ENCODE measurements at places on chromosomes 3 and 15. TPM values are rescaled to one million over a fixed set of nuclear protein-coding genes. Genes with fewer than 3 reads are reported as not detected.

Gene MB21D2
- total RNA-seq, result not detected

Gene GRM7
- not detected for total RNA-seq

Gene GOLGA8S
- total RNA-seq, result not detected

Gene KCNMB3
- 28.3 TPM for total RNA-seq

Gene CPA3
- total RNA-seq, result not detected

DNA sequence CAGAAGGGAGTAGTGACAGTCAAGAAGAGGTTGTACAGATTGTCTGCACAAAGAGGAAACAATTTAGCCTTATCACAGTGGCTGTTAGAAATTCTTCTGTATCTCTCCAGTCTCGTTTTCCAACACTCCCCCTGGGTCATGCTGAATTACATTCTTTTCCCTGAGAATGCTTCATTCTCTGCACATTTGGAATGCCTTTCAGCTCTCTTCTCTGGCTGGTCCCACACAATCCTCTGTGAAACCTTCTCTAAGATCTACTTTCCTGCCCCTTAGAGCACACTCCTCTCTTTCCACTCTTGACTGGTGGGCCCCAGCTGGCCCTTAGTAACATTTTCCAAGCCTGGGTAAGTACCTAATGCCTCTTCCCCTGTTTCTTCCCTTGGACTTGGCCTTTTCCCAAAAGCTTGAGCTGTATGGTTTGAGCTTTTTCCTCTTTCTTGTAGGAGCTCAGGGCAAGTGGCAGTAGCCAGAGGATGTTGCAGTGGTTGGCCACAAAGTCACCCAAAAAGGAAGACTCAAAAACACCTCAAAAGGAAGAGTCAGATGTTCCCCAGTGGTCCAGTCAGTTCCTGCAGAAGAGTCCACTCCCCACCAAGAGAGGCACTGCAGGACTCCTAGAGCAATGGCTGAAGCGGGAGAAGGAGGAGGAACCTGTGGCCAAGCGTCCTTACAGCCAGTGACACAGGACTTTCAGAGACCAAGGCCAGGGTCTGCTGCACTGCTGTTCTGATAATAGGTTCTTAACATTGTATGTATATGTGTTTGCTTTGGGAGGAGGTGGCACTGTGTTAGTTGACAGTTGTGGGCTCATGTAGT lies 25.7 kb downstream of the HMCES start:
- peaks cover 45% of the 10 kb centered on the region for H3K36me3 ChIP-seq
- H3K27ac ChIP-seq, result peak overlapping the region; percentile 90
- DNase-seq, result no peak
- H3K27me3 ChIP-seq, result no peaks in the 10 kb centered on the region
- peaks cover 38% of the 10 kb centered on the region for H3K4me1 ChIP-seq
- no peak overlapping the region for H3K4me3 ChIP-seq

DNA sequence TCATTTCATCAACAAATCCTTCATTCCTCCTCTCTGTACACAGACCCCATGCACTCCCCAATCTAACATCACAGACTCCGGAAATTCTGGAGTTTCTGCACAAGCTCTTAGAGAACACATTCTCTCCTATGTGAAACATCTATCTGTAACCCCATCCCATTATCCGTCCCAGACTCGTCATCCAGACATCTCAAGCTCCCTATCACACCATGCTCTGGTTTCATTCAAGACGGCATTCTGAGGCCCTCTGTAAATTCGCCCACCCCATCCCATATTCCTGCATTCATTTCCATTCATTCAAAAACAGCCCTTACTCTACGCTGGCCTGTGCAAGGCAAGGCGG lies 575 bp downstream of the LEO1 start:
- H3K4me3 ChIP-seq, result peak overlapping the region; percentile 92
- H3K27ac ChIP-seq, result peak overlapping the region; percentile 64
- H3K36me3 ChIP-seq, result peaks cover 4% of the 10 kb centered on the region

DNA sequence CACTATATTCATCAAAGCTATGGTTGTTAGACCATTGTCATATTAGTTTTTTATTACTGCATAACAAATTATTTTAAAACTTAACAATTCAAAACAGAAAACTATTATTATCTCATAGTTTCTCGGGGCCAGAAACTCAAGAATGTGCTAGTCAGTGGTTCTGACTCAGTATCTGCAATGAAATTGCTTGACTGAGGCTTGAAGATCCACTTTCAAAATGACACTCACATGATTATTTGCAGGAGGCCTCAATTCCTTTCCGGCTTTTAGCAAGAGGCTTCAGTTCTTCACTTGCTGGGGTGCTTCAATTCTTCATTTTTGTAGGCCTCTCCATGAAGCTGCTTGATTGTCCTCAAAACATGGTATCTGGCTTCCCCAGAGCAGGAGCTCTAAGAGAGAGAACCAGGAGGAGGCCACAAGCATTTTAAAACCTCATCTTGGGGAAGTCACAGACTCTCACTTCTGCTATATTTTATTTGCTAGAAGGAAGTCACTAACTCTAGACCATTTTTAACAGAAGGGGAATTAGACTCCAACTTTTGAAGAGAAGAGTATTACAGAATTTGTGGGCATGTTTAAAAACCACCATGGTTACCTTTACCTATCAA lies 383.7 kb downstream of the MFSD1 start:
- no peaks in the 10 kb centered on the region for H3K36me3 ChIP-seq
- peak; percentile 61 for DNase-seq
- no peaks in the 10 kb centered on the region for H3K27me3 ChIP-seq
- H3K4me3 ChIP-seq, result no peak overlapping the region
- H3K27ac ChIP-seq, result no peak overlapping the region

DNA sequence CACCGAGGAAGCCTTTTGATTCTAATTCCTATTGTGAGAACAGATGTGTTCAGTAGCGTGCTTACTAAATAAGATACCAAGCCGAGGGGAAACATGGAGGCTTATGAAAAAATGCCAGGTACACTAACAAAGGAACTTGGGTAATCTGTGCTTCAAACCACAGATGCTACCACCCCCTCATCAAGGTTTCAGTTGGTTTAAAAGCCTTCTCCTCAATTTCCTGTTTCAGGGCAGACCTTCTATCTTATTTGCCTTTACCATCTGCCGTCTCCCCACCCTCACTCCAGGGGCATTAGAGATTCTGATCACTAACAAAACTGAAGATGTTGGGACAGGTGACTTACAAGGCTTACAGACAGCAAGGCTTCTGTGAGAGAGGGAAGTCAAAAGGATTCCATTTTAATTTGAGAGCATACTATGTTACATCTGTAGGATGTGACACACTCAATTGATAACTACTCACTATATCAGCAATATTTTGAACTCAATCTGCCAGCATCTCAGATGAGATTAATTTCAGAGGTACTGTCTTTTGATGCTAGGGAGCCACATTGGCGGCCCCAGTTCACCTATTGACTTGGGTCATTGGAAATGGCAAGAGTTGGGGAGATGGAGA lies 60.6 kb upstream of the PLCL2 start:
- peaks cover 11% of the 10 kb centered on the region for H3K4me1 ChIP-seq
- H3K27me3 ChIP-seq, result no peaks in the 10 kb centered on the region
- no peaks in the 10 kb centered on the region for H3K36me3 ChIP-seq
- H3K27ac ChIP-seq, result no peak overlapping the region
- no peak overlapping the region for H3K4me3 ChIP-seq

GRCh38 chr15:83057696-83058376 lies 9.2 kb downstream of the BTBD1 start:
- no peaks in the 10 kb centered on the region for H3K27me3 ChIP-seq
- peaks cover 7% of the 10 kb centered on the region for H3K4me1 ChIP-seq
- H3K27ac ChIP-seq, result no peak overlapping the region
- peaks cover 56% of the 10 kb centered on the region for H3K36me3 ChIP-seq
- H3K4me3 ChIP-seq, result no peak overlapping the region
- no peak for DNase-seq

DNA sequence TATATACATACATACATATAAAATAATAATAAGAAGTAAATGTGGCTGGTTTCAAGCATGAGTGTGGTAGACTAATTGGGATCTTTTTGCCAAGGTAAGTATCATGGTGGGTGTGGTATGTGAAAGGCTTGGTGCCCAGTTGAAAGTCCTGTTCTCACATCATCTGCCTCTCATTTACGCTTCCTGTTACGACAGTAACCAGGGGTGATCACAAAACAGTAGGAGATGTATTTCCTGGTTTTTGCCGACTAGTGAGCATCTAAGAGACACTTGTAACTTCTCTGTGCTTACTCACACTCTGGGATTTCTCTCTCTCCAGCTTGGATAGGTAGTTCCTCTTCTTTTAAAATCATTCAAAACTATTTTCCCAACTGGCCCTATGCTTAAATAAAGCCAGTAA lies 1028.3 kb upstream of the NR2F2 start:
- H3K27ac ChIP-seq, result no peak overlapping the region
- no peak for DNase-seq
- H3K4me3 ChIP-seq, result no peak overlapping the region
- H3K4me1 ChIP-seq, result no peaks in the 10 kb centered on the region
- H3K36me3 ChIP-seq, result no peaks in the 10 kb centered on the region
- no peaks in the 10 kb centered on the region for H3K27me3 ChIP-seq

- H3K27ac ChIP-seq, result no peak overlapping the region
- H3K4me3 ChIP-seq, result no peak overlapping the region
- DNase-seq, result no peak
Measured at GRCh38 chr3:24589931-24590880, 95.6 kb upstream of the THRB start.

DNA sequence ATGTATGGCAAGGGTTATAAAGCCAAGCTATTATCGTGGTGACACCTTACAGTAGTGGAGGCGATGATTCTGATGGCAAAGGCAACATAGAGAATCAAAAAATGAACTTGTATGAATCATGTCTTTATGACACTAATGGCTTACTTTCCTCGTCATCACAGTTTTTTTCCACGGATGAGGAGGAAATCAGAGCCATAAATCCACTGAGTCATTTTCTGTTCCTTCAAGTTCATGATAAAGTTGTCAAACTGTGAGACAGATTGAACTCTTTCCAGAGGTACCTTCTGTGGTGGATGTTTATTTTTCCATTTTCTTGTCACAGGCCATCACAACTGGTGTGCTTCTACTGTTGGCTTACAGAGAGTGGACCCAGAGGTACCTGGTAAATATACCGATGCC lies 8.5 kb downstream of the TMEM212 start:
- H3K27me3 ChIP-seq, result 0 out of 2 replicates have a peak, but pooled peaks cover 3% of the 10 kb centered on the region
- no peaks in the 10 kb centered on the region for H3K4me1 ChIP-seq
- no peak for DNase-seq
- no peak overlapping the region for H3K27ac ChIP-seq

- no peaks in the 10 kb centered on the region for H3K4me1 ChIP-seq
- no peak overlapping the region for H3K4me3 ChIP-seq
- H3K36me3 ChIP-seq, result no peaks in the 10 kb centered on the region
- no peak for DNase-seq
- no peak overlapping the region for H3K27ac ChIP-seq
Measured at GRCh38 chr3:46019707-46020106, 7.6 kb downstream of the XCR1 start.

DNA sequence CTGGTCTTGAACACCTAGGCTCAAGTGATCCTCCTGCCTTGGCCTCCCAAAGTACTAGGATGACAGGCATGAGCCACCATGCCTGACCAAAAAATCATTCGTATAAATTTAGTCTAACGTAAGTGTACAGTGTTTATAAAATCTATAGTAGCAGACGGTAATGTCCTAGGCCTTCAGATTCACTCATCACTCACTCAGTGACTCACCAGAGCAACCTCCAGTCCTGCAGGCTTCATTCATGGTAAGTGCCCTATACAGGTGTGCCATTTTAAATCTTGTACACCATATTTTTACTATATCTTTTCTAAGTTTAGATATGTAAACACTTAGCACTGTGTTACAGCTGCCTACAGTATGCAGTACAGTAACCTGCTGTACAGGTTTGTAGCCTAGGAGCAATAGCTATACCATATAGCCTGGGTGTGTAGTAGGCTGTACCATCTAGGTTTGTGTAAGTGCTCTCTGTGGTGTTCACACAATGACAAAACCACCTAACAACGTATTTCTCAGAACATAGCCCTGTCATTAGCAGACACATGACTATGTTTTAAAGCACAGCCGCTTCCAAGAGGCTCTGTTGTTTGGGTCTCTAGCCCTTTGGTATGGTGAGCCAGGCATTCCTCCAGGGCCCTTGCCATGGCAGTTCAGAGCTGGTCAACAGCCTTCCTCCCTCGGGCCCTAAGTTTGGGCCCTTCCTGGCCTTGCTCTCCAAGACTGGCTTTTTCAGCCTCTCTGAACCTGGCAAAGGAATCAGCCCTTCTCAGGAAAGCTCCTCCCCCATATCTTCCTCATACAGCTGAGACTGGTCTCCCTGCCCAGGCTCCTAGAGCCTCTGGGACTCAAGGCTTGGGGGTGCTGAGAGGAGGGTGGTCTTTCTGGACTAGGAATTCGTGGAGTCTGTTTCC lies 1.9 kb upstream of the CCDC9B start:
- H3K27me3 ChIP-seq, result no peaks in the 10 kb centered on the region
- no peaks in the 10 kb centered on the region for H3K36me3 ChIP-seq
- H3K4me1 ChIP-seq, result peaks cover 5% of the 10 kb centered on the region
- no peak for DNase-seq

DNA sequence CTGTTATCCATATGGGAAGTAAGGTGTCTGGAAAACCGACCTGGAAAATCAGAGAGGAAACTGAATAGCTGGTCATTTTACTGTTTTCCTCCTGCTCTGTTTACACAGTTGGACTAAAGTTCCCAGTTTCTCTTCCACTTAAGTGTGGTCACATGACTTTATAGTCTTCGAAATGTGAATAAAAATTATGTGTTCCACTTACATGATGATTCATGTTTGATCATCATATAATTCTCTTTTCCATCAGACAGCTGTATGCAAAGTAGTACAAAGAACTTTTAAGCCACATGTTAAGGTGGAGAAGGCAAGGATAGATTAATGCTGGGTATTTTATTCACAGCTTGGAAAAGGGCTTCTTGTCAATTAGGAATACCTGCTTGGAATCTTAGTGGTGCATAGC lies 525.5 kb upstream of the BCHE start:
- no peak overlapping the region for H3K4me3 ChIP-seq
- H3K27me3 ChIP-seq, result no peaks in the 10 kb centered on the region
- no peaks in the 10 kb centered on the region for H3K36me3 ChIP-seq

DNA sequence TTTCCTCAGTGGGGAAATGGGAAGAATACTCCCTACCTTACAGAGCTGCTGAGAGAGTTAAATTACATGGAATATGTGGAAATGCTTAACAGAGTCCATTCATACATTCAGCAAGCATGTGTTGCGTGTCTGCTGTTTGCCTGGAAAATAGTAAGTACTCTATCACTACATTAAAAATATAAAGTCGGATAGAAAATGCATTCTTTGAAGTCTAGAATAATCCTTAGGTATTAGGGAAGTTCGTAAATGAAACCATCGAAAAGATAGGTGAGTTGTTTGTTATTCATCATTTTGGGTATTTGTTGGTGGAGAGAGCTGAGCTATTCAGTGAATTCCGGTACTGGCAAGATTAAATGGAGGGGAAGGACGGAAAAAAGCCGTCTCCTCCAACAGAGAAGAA lies 200.1 kb downstream of the OPA1 start:
- no peaks in the 10 kb centered on the region for H3K4me1 ChIP-seq
- DNase-seq, result no peak
- H3K36me3 ChIP-seq, result no peaks in the 10 kb centered on the region
- H3K27ac ChIP-seq, result no peak overlapping the region

DNA sequence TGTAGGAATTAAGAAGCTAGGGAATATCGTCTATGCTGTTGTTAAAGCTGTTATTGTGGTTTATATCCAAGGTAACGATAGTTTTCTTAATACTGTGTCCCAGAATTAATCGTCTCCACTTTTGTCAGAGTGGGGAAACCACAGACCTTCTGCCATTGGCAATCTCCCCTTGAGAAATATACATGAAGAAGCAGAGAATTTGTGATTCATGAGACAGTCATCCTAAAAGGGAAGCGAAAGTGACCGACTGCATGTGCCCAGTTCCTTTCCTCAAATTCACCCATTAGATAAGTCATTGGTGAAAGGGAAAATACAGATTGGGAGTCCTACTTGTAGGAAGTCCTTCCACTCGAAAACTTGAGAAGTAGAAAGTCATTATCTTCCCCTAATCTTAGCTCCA lies 26.6 kb downstream of the DIPK2A start:
- no peaks in the 10 kb centered on the region for H3K27me3 ChIP-seq
- DNase-seq, result no peak

GRCh38 chr3:162764051-162764807 lies 1267.6 kb downstream of the OTOL1 start:
- no peaks in the 10 kb centered on the region for H3K4me1 ChIP-seq
- H3K36me3 ChIP-seq, result no peaks in the 10 kb centered on the region
- H3K27me3 ChIP-seq, result no peaks in the 10 kb centered on the region
